Hematopoietic multipotent progenitor cell treated with erythropoietin and hydrocortisone succinate and interleukin-3 and kit ligand, for 17 days (in vitro differentiated cells): ENCODE measurements at places on chromosomes 1 and 21.

DNA sequence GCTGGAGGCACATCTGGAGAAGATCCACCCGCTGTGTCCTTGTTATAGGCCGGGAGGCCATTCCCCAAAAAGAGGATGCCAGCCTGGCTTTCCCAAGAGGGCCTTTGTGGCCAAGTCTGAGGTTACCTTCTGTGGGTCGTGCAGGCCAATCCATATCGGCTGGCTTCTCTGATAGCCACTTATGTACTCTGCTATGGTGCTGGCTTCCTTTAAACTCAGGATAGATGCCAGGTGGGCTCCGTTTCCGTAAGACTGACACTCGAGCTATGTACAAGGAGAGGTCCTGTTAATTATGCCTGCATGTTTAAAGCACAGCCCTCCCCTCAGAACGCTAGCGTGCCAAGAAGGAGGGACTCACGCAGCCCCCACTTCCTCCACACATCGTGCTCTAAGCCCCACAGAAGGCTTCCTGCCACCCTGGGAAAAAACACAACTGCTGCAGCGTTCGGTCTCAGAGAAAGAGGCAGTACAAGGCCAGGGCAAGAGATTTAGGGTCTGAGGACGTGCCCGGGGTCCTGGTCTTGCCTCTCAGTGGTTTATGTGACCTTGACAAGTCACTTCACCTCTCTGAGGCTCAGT is 11.6 kb downstream of the REG4 start:
- no peak for DNase-seq

GRCh38 chr21:27149034-27149433 is 182.1 kb upstream of the ADAMTS5 start:
- DNase-seq: no peak

- DNase-seq: no peak
These were observed 7.0 kb upstream of the KCNJ15 start for GRCh38 chr21:38249696-38250278.

DNA sequence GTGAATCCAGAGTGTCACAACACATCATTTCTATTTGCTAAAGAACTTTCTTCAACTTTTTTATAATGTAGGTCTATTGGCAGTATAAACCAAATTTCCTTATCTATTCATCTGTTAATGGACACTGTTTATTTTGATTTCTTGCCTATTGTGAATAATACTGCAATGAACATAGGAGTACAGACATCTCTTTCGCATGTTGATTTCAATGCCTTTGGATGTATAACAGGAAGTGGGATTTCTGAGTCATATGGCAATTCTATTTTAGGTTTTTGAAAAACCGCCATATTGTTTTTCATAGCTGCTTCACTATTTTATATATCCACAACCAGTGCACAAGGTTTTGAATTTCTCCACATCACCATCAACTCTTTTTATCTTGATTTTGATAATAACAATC is 198.7 kb downstream of the KCNT2 start:
- DNase-seq: no peak

DNA sequence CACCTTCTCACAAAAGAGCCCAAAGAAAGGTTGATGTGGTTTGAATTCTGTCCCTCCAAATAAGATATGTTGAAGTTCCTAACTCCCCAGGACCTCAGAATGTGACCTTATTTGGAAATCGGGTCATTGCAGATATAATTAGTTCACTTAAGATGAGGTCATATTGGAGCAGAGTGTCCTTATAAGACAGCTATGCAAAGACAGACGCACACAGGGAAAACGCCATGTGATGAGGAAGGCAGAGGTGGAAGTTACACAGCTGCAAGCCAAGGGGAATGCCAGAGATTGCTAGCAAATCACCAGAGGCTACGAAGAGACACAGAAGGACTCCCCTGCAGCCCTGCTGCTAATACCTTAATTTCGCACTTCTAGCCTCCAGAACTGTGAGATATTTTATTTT is 5.2 kb upstream of the ABCB10 start:
- DNase-seq: no peak

- no peak for DNase-seq
These were observed 44.6 kb downstream of the MAN1C1 start for GRCh38 chr1:25661043-25661815.

GRCh38 chr1:34829250-34829649 is 30.3 kb downstream of the SMIM12 start:
- no peak for DNase-seq
